ENCODE measurements at places on chromosomes 4 and X.

GRCh38 chr4:100504086-100504874, 13.5 kb downstream of the EMCN start:
- no peak for DNase-seq

DNA sequence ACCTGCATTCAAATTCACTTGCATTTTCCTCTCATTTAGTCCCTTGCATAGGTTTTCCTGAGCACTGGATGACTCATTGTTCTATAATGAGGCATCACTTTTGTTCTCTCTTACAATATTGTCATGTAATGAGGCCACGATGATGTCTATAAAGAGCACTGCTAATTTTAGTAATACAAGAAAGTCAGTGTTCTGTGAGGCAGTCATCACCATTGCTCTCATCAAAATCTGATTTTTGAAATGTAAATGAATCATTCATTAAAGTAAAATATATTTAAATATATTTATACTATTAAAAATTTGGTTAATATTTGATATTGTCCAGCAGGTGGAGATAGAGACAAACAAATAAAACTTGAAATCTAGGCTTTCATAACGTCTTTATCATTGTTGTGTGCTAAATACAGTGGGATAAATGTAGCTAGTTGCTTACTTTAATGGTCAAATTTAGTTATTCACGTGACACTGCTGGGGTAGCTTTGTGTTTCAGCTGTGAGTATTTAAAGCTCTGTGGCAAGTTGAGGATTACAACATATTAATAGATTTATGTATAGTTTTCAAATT, 15.4 kb downstream of the HMGB2 start:
- DNase-seq: no peak

DNA sequence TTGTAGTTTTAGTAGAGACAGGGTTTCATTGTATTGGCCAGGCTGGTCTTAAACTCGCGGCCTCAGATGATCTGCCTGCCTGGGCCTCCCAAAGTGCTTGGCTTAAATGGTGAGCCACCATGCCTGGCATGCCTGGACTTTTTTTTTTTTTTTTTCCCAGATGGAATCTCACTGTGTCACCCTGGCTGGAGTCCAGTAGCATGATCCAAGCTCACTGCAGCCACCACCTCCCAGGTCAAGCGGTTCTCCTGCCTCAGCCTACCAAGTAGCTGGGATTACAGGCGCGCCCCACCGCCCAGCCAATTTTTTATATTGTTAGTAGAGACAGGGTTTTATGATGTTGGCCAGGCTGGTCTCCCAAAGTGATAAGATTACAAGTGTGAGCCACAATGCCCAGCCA, 8.4 kb downstream of the UBE2K start:
- no peak for DNase-seq

DNA sequence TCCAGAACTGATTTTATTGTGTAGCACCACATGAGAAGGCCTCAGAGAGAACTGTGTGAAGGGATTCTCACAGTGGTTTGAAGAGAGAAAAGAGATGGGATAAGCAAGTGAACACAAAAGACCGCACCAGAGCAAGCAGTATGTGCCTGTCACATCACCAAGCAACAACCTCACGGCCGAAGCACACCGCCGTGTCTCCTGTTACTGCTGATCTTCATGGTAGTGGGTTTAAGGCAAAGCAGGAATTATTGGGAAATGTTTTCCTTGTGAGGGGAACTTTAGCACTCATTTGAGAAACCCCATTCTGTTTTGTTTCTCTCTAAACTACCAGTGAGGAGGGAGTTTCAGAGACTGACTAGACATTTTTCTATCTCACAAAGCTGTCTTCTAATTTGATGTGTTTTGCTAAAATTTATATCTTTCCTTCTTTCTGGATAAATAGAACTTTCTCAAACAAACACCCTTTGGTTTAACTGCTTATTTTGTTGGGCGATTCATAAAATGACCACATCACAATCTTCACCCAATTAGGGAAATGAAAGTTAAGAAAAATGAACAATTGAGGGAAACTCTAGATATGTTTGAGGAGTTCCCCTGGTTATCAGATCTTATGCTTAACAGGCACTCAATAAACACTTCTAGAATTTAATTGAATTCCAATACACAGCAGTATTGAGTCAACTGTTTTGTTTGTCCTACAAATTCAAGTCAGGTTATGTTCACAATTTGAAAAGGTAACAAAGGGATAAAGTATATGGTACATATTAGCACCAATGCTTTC, 16.5 kb downstream of the SH3KBP1 start:
- DNase-seq: no peak

- no peak for DNase-seq
These were observed 35.7 kb downstream of the RELL1 start for GRCh38 chr4:37650481-37650880.

GRCh38 chr4:52126966-52127365, 75.9 kb downstream of the SPATA18 start:
- no peak for DNase-seq

DNA sequence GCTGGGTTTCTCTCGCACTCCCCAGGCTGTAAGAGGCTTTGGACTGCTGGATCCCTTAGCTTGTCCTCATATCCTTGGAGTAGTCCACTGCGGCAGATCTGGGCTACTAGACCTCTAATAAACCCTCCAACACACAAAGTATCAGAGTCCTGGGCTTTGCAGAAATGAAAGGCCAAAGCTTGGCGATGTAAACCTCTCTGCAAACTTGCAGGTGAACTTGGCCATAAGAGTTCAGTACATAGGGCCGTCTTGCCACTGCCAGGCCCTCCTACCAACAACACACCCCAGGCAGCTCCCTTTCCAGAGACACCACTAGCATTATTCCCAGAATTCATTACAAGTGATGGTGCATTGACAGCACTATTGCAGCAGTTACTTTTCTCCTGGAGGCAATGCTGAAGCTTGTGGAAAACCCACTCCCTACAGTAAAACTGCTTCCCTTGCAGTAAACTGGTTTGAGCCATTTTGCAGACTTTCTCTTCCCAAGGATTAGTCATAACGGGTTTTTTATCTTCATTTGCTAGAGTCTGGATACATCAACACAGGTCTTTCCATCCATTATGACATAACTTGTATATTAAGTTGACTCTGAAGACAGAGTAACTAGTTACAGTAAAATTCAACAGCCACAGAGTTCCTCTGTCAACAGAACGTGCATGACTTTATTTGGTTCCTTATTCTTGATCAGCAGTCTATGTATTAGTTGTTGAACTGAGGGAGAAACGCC, 2.4 kb downstream of the ANKRD50 start:
- DNase-seq: no peak

All from activated T-cell treated with anti-CD3 and anti-CD28 coated beads for 24 hours (primary cell).